Colonic mucosa (tissue), 4 donors: ENCODE measurements at places on chromosomes 2 and 18.

DNA sequence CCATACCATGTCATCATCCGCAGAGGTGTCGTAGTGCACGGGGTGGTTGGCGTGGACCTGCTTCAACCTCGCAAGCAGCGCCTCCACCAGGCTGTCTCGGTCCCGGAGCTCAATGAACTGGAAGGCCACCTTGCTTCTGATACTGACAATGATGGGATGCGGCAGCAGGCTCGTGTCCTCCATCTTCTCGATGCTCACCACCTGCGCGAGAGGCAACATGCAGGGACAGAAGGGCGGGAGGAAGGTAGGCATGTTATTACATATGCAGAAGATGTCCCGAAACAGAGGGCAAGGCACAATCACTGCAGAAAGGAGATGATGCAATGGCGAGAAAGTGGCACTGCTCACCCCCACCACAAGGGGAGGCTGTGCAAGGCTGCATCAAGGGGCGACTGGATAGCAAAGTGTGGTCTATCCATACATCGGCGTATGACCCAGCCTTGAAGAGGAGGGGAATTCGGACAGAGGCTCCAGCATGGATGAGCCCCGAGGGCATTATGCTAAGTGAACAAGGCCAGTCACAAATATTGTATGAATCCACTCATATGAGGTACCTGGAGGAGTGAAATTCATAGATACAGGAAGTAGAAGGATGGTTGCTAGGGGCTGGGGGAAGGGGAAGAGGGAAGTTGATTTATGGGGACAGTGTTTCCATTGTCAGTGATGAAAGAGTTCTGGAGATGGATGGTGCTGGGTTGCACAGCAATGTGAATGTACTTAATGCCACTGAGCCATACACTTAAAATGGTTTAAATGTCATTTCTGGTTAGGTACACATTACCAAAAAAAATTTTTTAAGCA lies 36.6 kb downstream of the RPL31 start:
- H3K27me3 ChIP-seq, result no peaks in the 10 kb centered on the region
- DNase-seq, result no peak
- no peaks in the 10 kb centered on the region for H3K4me1 ChIP-seq
- H3K27ac ChIP-seq, result no peak overlapping the region
- H3K4me3 ChIP-seq, result no peak overlapping the region

DNA sequence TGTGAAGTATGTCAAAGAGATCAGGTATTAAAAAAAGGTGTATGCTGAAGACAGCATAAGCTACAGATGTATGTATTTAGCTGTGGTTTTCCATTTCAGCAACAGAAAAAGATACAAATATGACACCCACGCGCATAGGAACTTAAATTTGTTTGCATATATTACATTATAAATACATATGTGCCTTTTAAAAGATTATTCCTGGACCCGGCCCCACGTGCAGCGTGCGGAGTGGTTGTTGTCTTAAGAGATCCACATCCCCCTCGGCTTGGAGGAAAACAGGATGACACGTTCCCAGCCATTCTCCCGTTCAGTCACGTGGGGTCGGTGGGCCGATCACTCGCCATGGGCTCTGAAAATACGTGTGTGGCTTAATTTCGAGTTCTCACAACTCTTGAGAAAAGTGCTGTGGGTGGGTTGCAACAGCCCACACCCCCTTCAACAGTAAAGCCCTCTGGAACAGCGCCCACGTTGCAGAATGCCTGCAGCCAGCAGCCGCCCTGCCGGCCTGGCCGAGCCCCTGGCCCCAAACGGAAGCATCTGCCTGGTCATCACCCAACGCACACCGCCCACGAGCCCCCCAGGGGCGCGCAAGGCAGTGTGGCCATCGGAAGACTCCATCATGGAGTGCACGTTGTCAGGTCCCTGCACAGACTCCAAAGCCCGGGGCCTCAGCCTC lies 18.6 kb upstream of the KCNG2 start:
- H3K36me3 ChIP-seq, result no peaks in the 10 kb centered on the region
- no peak for DNase-seq
- H3K27me3 ChIP-seq, result no peaks in the 10 kb centered on the region
- no peak overlapping the region for H3K4me3 ChIP-seq

GRCh38 chr2:162127422-162127821 lies 24.6 kb downstream of the GCG start:
- H3K27me3 ChIP-seq, result no peaks in the 10 kb centered on the region
- DNase-seq, result no peak
- H3K27ac ChIP-seq, result no peak overlapping the region

- no peak for DNase-seq
- H3K27me3 ChIP-seq, result no peaks in the 10 kb centered on the region
- peak overlapping the region; percentile 73 for H3K27ac ChIP-seq
Measured at GRCh38 chr2:43082111-43082894, 144.1 kb downstream of the ZFP36L2 start.

- H3K4me3 ChIP-seq, result no peak overlapping the region
- H3K36me3 ChIP-seq, result no peaks in the 10 kb centered on the region
- no peak for DNase-seq
- no peaks in the 10 kb centered on the region for H3K27me3 ChIP-seq
Measured at GRCh38 chr2:98090951-98091350, 4.0 kb downstream of the VWA3B start.
